Activated CD4-positive, CD25-positive, alpha-beta regulatory T cell treated with anti-CD3 and anti-CD28 coated beads, Interleukin-2, amount 50 U/mL, for 72 hours (primary cell): ENCODE measurements at places on chromosomes 16 and 17.

GRCh38 chr17:71527311-71527710 is 593.5 kb upstream of the SOX9 start:
- DNase-seq = no peak

GRCh38 chr17:72599891-72600290 is 479.1 kb downstream of the SOX9 start:
- DNase-seq = no peak

DNA sequence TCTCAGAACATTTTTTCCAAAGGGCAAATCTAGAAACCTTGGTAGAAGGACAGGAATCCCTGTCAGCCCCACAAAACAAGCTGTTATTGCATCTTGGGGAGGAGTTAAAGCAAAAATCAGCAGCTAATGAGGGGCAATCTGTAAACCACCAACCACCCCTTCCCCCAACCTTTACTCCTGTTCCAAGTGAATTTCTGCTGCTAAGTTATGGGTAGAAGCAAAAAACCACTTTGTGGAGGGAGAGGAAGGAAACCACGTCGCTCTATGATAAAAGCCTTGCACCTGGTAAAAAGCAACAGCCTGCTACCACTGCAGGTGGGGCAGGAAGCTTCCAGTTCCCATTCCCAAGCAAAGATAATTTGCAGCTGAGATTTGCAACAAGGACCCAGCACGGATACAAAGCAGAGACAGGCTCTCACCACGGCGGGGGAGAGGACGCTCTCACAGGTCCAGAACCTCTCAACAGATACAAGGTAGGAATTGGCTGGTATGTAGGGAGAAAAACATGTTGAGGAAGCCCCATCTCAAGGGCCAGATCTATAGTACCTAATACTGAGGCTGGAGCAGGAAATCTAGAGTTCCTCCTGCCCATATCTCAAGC is 10.7 kb downstream of the ABCA8 start:
- no peak for DNase-seq

- DNase-seq = no peak
These were observed 486.7 kb upstream of the SALL1 start for GRCh38 chr16:51637770-51638094.

GRCh38 chr16:81431554-81432353 is 12.9 kb upstream of the CMIP start:
- no peak for DNase-seq

GRCh38 chr17:74190807-74191406 is 12.6 kb upstream of the RPL38 start:
- no peak for DNase-seq

GRCh38 chr17:27551701-27552248 is 79.2 kb upstream of the LGALS9 start:
- no peak for DNase-seq

DNA sequence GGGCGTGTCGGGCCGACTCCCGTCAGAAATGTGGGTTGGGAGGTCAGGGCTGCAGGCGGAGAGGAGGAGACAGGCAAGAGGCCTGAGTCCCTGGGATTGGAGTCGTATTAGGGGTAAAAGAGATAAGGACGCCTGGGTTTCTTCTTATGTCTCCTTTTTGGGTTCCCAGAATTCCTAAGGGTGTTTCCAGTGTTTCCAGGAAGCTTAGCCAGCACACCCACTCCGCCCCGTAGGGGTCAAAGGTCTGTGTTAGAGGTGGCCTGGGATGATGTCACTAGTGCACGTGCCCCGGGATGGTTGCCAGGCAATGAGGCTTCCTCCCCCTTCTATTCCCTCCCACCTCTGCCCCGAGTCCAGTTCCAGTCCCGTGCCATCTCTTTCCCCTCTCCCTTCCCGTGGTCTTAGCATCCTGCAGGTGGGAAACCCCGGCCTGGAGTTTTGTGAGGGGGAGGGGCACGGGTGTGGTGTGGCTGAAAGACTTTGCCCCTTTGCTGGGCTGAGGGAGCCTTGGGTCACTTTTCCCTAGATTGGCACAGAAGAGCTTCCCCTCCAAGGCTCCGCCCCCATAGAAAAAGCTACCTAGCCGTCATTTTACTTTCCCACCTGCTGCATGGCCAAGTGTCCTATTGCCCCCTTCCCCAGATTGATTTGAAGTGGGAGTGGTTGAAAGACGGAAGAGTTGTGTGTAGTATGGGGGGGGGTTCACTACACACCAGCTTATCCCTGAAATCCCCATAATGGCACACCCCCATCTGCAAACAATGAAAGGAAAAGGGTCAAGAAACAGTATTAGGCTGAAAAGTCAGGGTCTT is 2.8 kb downstream of the KDM6B start:
- no peak for DNase-seq

- no peak for DNase-seq
These were observed 31.8 kb downstream of the NSRP1 start for GRCh38 chr17:30148376-30148775.

- DNase-seq = no peak
These were observed 265.0 kb downstream of the CPPED1 start for GRCh38 chr16:12538667-12539091.

GRCh38 chr17:64061178-64061898 is 40.9 kb upstream of the ICAM2 start:
- DNase-seq = no peak

DNA sequence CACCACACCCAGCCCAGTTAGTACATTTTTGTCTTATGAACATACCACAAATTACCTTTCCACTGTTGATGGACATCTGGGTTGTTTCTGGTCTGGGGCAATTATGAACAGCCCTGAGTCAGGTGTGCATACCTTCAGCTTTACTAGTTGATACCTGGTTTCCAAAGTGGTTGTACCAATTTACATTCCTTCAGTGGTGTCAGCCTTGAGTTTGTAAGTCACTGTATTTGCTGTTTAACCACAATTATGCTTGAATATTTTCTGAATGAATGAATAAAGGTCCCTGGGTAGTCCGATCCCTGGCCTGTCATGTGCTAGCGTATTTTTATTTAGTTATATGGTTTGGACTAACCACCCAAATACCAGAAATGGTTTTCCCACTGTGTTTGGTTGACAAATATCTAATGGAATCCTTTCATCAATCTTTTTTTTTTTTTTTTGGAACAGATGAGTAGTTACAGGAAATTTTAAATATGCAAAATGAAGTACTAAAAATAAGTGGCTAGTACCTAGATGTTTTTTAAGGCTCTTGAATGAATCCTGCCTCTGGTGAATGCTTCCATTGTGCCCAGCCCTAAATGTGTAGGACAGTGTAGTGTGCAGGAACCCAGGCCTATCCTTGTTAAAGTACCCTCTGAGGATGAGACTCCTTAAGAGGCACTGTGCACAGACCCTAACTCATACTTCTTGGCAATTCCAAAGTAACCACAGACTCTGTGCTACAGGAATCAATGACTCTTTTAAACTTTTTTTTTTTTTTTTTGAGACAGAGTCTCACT is 3.7 kb downstream of the DUSP14 start:
- no peak for DNase-seq

GRCh38 chr17:5249615-5250014 is 15.0 kb upstream of the SCIMP start:
- peak; percentile 49 for DNase-seq

- DNase-seq = no peak
These were observed 8.5 kb downstream of the METRNL start for GRCh38 chr17:83087788-83088360.

GRCh38 chr16:12532871-12533610 is 270.6 kb downstream of the CPPED1 start:
- DNase-seq = peak; percentile 42
